ENCODE measurements at places on chromosomes 16 and 17.
A peak's percentile ranks its signal among the peaks of the same experiment; 100 is the strongest.

- DNase-seq: no peak
These were observed 42.9 kb downstream of the CCDC42 start for GRCh38 chr17:8701754-8702153.

GRCh38 chr17:46818316-46818928 is at the start of gene WNT3:
Gene WNT3 (minus strand): TSS chr17:46818692. CDS start chr17:46818597, 95 bp downstream.
- DNase-seq: no peak

GRCh38 chr16:89917773-89918452 is 749 bp upstream of the MC1R start:
- DNase-seq: peak; percentile 94

- no peak for DNase-seq
These were observed 11.6 kb downstream of the CDK5R1 start for GRCh38 chr17:32498391-32498790.

DNA sequence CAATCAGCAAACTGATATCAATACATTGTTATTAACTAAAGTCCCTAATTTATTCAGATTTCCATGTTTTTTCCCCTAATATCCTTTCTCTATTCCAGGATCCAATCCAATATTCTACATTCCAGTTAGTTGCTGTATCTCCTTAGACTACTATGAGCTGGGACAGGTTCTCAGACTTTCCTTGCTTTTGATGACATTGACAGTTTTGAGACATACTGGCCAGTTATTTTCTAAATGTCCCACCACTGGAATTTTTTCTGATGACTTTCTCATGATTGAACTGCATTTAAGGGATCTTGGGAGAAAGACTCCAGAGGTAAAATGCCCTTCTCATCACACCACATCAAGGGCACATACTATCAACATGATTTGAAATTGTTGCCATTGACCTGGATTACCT is 177.1 kb upstream of the MAF start:
- no peak for DNase-seq

- DNase-seq: no peak
These were observed 67.8 kb upstream of the AXIN2 start for GRCh38 chr17:65629234-65629690.

GRCh38 chr17:78915872-78916632 is 9.1 kb downstream of the TIMP2 start:
- DNase-seq: peak; percentile 65

- DNase-seq: no peak
These were observed 4.7 kb downstream of the SERPINF1 start for GRCh38 chr17:1766382-1767135.

DNA sequence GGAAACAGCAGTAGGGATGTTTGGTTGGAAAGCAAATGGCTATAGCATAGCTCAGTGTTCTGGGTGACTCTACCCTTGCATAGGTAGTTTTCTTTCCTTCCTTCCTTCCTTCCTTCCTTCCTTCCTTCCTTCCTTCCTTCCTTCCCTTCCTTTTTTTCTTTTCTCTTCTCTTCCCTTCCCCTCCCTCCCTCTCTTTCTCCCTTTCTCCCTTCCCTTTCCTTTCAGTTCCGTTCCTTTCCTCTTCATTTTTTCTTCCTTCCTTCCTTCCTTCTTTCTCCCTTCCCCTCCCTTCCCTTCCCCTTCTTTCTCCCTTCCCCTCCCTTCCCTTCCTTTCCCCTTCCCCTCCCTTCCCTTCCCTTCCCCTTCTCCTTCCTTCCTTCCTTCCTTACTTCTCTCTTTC is 31.3 kb downstream of the GDE1 start:
- no peak for DNase-seq

- DNase-seq: peak; percentile 56
These were observed 19.5 kb downstream of the MARVELD3 start for GRCh38 chr16:71645450-71645849.

GRCh38 chr16:56679818-56680217 is 2.5 kb upstream of the MT1X start:
- DNase-seq: peak; percentile 41

- DNase-seq: peak; percentile 12
These were observed 26.7 kb downstream of the TRIM25 start for GRCh38 chr17:56887105-56887504.

- no peak for DNase-seq
These were observed 38.3 kb upstream of the USP7 start for GRCh38 chr16:9002042-9002441.

GRCh38 chr17:29800457-29800856 is 129.6 kb downstream of the SSH2 start:
- no peak for DNase-seq

- no peak for DNase-seq
These were observed 88.6 kb downstream of the BRIP1 start for GRCh38 chr17:61774724-61775123.

- DNase-seq: no peak
These were observed 5.0 kb downstream of the ARHGEF15 start for GRCh38 chr17:8314797-8315763.

DNA sequence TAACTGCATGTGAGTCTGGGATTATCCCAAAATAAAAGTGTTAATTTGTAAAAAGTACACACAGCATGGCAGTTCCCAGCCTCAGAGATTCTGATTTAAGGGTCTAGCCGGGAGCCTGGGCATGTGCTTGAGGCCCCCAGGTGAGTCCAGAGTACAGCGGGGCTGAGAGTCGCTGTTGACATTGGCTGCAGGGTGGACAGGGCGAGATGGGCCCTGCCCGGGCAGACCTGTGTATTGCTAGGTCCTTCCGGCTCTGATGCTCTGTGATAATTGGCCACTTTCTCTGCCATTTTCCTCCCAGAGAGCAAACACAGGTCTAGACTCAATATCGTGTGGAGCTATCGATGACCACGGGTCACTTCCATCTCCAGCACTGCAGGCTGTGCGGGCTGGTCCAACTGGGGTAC is 73.6 kb downstream of the ABCC6 start:
- DNase-seq: no peak

GRCh38 chr16:81148277-81148676 is 52.1 kb upstream of the GCSH start:
- DNase-seq: no peak

DNA sequence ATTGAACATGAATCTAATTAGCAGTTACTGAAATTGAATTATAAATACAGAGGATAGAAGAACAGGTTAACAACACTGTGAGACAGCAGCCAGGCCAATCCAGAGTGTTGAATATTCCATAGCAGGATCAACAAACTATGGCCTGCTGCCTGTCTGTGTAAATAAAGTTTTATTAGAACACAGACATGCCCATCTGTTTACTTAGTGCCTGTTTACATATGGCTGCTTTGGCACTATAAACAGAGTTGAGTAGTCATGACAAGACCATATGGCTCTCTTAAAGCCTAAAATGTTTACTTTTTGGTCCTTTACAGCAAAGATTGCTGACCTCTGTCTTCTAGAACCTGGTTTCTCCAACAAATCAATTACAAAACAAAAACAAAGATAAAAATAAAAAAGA is 115.4 kb upstream of the CDC42EP4 start:
- DNase-seq: no peak

DNA sequence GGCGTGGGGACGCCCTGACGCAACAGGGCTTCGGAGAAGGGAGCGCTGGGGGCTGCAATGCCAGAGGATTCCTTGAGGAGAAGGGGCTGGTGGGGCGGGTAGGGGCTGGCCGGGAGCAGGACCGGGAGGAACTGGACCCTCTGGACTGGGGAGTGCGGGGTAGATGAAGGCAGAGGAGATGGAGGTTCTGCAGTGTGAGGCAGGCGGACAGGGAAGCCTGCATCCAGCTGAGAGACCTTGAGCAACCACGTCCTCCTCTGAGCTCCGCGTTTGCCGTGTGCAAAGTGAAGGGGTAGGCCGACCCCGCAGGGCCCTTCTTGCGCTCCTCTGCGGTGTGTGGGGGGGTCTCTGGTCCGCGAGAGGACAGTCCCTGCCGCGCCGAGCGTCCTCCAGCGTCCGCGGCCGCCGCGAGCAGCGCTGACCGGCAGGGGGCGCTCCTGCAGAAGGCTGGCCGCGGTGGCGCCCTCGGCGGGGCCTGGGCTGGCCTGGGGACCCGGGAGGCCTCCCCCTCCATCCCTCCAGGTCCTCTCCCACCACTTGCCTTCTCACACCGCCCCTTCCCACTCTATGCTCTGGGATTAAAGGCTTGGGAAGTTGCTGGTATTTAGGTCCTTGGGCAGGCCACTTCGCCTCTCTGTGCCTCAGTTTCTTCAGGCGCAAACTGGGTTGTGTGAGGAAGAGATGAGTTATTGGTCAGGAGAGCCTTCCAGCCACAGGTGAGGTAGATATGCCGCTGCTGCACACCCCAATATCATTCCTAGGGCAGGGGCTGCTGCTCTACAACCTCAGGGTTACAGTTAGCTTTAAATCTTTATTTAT is 9.6 kb upstream of the WNT9B start:
- peak; percentile 41 for DNase-seq

DNA sequence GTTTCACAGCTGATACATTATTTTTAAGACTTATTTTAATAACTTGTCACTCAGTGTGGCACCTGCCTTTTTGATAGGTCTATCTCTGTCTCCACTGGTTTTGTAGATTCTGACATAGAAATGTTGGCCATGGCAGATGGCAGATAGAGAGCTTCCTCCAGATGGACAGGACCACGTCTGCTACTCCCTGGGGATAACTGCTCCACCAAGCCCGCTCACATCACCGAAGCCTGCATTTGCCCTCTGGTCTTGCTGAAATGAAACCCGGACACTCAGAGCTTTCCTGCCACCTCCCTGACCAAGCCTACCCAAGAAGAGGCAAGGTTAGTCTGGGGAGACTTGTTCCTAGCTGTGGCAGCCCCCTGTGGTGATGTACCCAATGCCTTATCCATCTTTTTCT is 16.4 kb upstream of the HAP1 start:
- DNase-seq: no peak

- no peak for DNase-seq
These were observed 27.8 kb downstream of the ADAM11 start for GRCh38 chr17:44786551-44787081.

- no peak for DNase-seq
These were observed 22.1 kb upstream of the C16orf74 start for GRCh38 chr16:85773044-85773443.

DNA sequence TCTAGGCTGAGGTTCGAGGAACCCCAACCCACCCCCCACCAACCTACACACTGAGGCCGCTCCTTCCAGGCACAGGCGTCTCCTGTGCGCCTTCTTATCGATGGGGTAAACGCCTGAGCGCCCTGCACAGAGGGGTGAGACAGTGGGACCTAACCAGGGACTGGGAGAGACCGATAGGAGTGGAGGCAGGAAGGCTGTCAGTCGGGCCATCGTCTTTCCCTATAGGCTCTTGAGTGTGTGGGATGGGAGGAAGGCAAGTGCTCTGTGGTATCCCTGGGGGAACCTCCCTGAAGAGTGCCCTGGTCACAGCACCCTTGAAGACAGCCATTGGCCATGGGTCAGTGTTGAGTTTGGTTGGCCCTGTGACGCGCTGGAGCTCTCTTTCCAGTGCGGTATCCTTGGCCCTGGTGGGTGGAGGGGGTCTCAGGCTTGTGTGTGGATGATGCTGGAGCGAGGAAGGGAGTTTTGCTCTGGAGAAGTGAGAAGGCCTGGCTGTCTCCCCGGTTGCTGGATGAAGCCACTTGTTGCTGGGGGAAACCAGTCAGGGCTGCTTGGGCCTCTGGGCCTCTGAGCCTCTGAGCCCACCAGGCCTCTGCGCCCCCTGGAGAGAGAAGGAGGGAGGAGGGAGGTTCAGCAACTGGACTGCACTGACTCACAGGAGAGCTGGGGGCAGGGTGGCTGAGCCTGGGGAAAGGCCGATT is 1.7 kb downstream of the GPRC5C start:
- DNase-seq: no peak

GRCh38 chr16:30521873-30522641 is 4.3 kb downstream of the ZNF768 start:
- DNase-seq: no peak

- no peak for DNase-seq
These were observed 51.1 kb downstream of the SRCIN1 start for GRCh38 chr17:38554430-38555350.

- DNase-seq: no peak
These were observed 614.6 kb downstream of the MAF start for GRCh38 chr16:78985716-78986605.

GRCh38 chr16:2337431-2338296 is 2.9 kb downstream of the ABCA3 start:
- no peak for DNase-seq

GRCh38 chr16:83733301-83733700 is 74.5 kb upstream of the HSBP1 start:
- no peak for DNase-seq

- no peak for DNase-seq
These were observed 22.9 kb downstream of the TXNDC11 start for GRCh38 chr16:11719762-11720161.

GRCh38 chr17:68595496-68595895 is 5.7 kb downstream of the FAM20A start:
- DNase-seq: no peak

DNA sequence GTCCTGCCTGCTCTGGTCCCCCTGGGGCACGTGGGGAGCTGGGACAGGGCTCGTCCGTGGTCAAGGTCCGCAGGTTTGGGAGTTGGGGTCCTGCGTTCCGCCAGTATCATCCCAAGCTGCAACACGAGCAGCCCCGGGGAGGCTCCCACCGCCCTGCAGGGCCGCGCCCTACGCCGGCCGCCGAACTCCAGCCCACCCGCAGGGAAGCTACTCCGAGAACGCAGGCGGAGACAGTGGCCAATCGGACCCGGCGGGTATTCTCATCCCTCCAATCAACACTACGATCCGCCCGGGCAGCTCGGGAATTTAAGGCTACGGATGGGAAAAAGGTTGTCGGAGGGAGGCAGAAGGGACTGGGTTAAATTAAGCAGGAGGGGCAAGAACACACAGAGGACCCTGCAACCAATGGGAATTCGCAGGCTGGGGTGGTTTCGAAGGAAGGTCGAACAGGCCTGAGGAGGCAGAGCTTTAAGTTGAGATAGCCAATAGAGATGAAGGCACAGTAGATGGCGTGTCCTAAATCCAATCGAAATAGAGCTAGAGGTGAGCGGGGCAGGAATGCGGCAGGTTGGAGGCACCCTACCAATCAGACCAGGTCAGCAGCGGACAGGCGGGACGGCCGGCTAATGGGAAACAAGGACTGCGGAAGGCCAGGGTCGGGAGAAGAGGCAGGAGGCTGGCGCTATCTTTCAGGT is 626 bp downstream of the SPAG7 start:
- DNase-seq: peak; percentile 99

GRCh38 chr17:73646409-73647300 is 2.4 kb upstream of the SDK2 start:
- peak; percentile 6 for DNase-seq

DNA sequence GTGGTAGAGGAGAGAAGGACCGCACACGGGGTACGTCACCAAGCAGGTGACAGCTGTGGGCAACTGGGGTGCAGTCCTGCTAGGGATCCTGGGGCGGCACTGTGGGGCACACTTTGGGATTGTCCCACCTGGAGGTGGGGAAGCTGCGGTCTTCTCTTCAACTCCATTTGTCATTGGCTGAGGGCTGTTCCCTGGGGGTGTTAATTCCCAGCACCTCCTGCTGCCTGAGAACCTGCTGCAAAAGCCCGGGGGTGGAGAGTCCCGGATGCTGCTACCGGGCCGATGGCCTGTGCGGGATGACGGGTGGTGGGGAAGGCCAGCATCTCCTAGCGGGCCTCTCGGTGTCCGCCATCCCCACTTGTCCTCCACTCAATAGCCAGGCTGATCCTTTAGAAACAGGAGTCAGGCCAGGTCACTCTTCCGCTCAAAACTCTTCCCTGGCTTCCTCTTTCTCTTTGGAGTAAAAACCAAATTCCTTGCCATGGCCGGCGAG is 100.2 kb downstream of the CYLD start:
- DNase-seq: no peak
